ENCODE measurements at places on chromosomes 4 and X.

DNA sequence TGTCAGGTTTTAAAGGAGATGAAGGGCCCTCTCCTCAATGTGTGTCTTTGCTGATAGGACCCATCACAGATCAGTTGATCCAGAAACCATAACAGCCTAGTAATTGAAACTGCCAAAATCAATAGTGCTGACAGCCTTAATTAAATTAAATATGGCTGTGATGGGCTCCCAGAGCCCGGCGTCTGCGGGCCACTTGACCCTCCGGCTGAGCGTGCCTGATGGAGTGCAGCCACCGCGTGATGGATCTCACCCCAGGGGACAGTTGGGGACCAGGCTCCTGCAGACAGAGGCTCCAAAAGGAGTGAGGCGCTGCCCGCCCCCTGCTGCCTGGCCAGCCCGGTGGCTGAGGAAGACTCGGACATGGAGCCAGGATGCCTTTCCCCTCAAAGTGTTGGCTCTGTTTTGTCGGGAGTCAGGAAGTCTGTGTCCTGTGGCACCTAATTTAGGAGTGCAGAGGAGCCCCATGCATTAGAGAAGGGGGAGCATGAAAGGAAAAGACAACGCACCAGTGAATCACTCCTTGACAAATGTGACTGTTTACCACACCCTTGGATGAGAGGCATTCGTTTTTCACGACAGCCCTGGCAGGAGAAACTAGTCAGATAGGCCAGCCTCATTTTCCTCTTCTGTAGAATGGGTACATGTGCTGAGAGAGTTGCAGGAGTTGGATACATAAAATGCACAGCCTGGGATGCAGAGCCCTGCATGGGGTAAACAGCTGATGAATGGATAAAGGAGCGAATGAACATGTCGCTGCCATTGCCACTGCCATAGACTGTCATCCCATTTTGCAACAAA is 40.9 kb upstream of the MSX1 start:
- no peak for DNase-seq

DNA sequence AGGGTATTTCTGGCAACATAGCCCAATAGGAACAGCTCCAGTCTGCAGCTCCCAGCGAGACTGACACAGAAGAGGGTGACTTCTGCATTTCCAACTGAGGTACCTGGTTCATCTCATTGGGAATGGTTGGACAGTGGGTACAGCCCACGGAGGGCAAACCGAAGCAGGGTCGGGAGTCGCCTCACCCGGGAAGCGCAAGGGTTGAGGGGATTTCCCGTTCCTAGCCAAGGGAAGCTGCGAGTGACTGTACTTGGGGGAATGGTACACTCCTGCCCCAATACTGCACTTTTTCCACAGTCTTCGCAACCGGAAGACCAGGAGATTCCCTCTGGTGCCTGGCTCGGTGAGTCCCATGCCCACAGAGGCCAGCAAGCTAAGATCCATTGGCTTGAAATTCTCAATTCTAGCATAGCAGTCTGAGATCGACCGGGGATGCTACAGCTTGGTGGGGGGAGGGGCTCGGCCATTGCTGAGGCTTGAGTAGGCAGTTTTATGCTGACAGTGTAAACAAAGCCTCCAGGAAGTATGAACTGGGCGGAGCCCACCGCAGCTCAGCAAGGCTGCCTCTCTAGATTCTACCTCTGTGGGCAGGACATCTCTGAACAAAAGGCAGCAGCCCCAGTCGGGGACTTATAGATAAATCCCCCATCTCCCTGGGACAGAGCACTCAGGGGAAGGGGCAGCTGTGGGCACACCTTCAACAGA is 14.0 kb upstream of the ADAD1 start:
- DNase-seq = no peak

DNA sequence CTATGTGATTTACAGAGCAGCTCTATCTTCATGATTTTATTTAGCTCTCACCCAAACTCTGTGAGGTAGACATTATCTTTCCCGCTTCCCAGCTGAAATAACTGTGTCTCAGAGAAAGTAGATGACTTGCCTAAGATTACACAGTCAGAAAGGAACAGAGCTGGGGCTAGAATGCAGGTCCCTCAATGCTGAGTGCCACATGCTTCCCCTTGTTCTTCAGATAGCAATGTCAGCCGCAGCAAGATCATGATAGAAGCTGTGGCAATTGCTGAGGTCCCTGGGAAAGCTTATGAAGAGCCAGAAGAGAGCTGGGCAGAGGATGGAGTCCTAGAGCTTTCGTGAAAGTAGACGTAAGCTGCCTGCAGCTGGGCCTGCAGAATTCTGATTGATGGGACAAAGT is 11.1 kb upstream of the GABRE start:
- DNase-seq = no peak

GRCh38 chr4:165288226-165288625 is 39.2 kb upstream of the MSMO1 start:
- no peak for DNase-seq

GRCh38 chr4:71360844-71361243 is 22.0 kb downstream of the SLC4A4 start:
- no peak for DNase-seq

DNA sequence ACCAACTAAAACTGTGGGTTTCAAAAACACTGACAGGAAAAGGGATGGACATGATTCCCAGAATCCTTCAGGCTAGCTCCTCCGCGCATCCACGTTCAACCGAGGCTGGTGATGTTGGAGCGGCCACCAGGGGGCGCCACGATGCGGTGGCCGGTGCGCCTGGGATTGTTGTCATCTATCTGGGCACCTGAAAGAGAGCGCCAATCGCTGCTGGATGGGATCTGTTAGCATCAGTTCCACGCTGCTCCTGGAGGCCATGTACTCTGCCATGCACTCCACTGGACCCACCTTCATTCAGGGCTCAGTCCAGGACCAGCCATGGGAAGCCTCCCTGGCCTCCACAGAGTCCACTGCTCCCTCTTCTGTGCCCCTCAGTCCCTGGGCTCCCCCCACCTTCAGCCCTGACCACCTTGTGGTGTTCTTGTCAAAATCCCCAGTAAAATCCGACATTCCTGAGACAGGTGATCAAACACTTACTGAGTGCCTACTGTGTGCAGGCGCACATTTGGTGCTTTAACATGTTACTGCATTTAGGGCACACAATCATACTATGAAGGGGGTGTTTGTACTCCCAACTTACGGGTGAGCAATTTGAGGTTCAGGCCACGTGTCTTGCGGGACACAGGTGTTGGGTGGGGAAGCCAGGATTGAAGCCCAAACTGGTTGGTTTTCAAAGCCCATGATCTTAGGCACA is 71.1 kb downstream of the CRMP1 start:
- DNase-seq = no peak

DNA sequence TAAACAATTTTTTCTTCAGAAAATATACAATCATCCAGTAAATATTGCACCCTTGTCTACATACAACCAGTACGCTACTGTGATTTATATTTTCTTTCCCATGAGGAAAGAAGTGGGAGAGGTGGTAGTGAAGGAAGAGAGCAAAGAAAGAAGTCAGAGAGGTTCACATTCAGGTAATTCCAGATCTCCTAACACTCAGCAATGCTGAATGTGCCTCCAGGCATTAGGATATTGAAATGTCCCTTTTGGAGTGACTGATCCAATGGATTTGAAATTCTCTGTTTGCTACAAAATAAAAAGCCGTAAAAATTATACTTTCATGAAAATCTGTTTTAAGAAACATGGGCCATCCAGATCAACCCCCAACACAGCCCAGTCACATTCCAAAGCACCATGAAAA is 211.9 kb upstream of the NR3C2 start:
- DNase-seq = no peak

DNA sequence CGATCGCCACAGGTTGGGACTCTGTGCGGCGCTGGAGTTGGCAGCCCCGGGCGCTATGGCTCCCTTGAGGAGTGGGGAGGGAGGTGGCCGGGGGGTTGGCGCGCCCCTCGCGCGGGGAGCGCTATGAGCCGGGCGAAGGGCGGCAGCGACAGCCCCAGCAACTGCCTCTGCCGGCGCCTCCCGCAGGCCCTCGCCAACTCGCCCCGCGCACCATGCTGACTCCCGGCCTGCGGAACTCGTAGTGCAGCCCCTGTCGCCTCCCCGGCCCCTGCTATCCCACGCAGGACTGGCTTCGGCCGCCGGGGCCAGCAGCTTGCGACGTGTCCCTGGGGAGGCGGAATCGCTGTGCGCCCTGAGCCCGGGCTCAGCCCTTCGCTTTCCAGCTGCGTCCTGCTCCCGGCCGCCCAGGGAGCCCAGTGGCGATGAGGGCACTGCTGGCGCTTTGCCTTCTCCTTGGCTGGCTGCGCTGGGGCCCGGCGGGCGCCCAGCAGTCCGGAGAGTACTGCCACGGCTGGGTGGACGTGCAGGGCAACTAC is 415 bp downstream of the SHISA3 start:
- DNase-seq = no peak

DNA sequence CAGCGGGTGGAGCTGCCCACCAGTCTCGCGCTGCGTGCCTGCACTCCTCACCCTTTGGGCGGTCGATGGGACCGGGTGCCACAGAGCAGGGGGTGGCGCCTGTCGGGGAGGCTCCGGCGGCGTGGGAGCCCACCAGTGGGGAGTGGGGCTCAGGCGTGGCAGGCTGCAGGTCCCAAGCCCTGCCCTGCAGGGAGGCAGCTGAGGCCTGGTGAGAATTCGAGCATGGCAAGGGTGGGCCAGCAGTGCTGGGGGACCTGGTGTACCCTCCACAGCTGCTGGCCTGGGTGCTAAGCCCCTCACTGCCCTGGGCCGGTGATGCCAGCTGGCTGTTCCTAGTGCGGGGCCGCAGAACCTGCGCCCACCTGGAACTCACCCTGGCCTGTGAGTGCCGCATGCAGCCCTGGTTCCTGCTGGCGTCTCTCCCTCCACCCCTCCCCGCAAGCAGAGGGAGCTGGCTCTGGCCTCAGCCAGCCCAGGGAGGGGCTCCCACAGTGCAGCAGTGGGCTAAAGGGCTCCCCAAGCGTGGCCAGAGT is 746.6 kb upstream of the PABPC4L start:
- DNase-seq = no peak

GRCh38 chr4:101596781-101597552 is 193.6 kb upstream of the BANK1 start:
- DNase-seq = no peak

GRCh38 chrX:10922835-10923234 is 188.3 kb upstream of the HCCS start:
- DNase-seq = no peak

DNA sequence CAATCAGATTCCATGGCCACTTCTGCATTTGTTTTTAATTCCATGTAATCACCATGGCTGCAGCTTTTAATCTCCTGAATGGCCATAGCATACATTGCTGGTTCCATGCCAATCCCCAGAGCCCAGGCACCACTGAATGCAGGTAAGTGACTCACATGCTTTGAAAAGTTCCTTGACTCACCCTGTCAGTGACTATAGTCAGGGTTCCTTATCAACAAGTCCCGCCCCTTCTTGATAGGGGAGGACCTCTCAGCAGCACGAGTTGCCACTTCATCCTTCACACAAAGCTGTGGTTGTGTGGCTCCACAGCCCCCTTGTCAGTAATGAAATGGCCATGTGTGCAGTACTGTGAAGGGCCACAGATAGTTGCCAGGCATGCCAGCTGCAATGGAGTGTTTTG is 516.6 kb downstream of the PPARGC1A start:
- DNase-seq = no peak

- DNase-seq = no peak
Measured at GRCh38 chr4:141922236-141922635, 285.9 kb downstream of the IL15 start.

GRCh38 chrX:40012868-40013265 is 84.9 kb downstream of the BCOR start:
- DNase-seq = no peak

GRCh38 chr4:57070461-57070860 is 39.7 kb downstream of the IGFBP7 start:
- DNase-seq = no peak

DNA sequence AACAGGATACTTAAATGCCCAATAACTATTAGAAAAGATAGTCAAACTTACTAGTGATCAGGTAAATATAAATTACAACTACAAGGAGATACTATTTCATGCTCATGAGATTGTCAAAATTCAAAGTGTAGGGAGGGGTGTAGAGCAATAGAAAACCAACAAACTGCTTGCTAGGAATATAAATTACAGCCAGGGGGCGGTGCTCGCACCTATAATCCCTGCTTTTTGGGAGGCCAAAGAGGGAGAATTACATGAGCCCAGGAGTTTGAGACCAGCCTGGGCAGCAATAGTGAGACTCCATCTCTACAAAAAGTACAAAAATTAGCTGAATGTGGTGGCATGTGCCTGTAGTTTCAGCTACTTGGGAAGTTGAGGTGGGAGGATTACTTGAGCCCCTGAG is 556.5 kb upstream of the NR3C2 start:
- DNase-seq = no peak

DNA sequence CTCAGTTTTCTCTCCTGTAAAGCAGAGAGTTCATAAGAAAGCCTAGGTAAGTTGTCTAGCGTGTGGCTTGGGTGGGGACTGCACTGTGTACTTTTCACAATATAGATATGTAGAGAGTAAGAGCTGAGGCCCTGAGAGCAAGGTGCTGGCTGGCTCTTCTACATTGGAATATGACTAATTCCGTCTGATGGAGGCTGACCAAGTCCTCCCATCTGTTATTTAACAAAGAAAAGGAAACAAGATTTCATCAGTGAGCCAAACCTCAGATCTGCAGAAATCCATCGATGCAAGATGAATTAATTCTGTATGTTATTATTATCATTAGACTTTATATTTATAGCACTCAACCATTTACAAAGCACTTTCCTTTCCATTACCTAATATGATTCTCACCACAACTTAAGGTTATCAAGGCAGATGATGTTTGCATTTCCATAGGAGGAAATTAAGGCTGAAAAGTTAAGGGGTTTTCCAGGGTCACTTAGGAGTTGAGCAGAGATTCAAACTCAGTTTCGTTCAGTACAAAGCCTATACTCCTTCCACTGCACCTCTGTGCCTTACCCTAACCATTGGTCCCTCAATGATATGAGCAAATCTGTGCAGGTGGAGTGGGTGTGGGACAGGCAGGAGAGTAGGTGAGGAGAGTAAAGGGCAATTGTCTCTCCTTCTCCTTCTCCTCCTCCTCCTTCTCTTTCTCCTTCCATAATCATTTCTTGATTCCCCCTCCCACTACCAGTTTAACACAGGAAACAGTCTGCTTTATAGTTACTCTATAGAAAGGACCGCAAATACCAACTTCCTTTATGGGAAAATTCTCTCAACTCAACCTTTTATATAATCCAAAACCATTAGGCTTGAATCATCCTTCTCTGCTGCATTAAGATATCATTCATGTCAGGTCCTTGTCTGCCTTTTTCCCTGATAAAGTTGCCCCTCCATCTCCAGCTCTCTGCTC is 27.6 kb upstream of the SRD5A3 start:
- DNase-seq = no peak

GRCh38 chrX:13398839-13399238 is 79.0 kb upstream of the ATXN3L start:
- DNase-seq = no peak

DNA sequence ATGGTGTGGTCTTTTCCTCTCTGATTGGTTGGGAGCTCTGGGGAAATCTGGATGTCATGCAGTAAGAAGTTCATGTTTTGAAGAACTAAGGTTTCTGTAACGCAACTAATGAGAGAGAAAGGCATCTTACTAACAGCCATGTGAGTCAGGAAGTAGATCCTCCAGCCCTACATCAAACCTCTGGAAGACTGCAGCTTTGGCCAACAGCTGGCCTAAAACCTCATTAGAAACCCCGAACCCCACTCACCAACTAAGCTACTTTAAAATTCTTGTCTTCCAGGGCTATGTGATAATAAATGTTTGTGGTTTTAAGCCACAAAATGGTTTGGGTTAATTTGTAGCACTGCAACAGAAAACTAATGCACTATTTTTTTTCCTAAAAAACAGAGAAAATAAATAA is 549.0 kb upstream of the GRID2 start:
- DNase-seq = no peak
